ENCODE measurements at places on chromosomes 7 and 10.

DNA sequence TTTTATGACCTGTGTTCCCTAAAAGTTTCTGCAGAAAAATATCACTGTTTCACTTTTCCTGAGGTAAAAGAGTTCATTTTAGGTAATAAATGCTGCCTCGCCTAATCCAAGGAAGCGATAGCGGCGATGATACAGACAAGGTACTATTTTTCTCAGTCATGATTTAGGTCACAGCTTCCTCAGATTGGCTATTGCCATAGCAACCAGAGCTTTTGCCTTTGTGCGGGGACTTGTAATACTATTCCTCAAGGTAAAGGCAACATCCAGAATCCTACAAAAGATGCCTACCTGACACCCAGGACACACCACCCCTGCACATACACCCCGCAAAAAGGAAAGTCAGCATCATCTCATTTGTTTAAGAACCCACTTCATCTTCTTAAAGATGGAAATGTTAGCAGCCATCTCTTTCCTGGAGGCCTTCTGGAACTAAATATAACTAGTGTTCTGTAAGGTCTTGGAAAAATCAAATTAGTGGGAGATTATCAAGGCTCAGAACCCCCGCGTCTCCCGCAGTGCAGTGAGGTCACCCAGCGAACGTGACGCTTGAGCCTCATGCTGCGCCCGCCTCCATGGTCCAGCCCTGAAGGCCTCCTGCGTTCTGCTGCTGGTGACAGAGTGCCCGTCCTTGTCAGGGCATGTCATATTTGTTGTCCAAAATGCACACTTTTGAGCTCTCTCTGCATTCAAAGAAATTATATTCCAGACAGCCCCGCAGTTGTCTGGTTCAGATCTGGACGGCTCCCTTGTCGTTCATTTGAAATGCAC lies 402.0 kb upstream of the RNF32 start:
- DNase-seq, result no peak

DNA sequence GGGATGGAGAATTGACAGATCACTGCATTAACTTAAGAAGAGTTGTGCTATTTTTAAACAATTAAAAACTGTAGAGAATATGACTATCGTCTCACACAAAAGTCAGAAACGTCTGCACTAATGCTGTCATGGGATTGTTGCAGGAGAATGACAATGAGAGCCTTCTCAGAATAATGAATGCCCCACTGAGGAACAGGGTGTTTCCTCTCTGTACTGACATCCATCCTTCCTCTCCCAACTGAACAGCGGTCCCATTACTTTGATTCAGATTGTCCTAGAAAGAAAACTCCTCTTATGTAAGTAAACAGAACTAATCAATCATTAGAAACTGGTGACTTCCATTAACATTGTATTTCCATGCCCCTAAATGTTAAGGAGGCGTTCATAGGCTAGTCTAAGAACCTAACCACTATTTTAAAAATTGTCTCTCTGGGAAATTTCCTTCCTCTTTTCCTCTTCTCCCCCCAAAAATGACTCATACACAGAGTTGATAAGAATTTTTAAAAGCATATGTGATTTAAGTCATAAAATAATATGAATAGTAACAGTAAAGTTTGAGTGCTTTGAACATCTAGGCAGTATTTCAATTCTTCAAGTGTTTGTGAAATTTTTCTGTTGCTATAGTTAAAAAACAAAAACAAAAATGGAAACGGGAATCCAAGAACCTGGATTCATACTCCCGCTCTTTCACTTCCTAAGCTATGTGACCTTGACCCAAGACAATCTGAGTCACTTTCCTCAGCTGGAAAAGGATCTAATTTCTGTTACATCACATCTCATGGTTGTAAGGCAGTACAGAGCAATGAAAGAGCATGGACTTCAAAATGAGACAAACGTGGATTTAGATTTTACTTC lies 12.7 kb upstream of the MACC1 start:
- DNase-seq, result no peak

GRCh38 chr10:11478807-11479206 lies 132.6 kb downstream of the USP6NL start:
- DNase-seq, result no peak

GRCh38 chr7:148014541-148014940 lies 576.0 kb upstream of the C7orf33 start:
- DNase-seq, result peak; percentile 74

DNA sequence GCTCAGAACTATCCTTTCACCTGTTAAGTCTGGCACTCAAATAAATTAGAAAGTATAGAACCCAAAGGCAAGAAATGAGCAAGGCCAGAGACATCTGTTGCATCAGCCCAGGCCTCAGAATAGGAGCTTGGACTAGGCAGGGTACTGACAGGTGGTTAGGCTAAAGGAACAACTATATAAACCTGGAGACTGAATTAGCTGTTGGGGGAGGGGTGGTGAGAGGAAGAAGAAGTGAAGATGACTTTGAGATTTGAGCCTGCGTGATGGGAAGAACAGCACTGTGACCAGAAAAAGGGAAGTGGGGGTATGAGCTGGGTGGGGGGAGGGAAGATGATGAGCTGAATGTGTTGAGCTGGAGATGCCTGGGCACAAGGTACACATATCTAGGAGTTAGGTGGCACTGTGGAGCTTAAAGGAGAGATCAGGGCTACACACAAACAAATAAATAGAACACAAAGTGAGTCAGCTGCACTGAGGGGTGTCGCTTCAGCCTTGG lies 244.7 kb downstream of the PTEN start:
- DNase-seq, result no peak

- DNase-seq, result no peak
Observed at GRCh38 chr7:97819161-97819560, 53.0 kb downstream of the ASNS start.

GRCh38 chr7:125465527-125465926 lies 535.9 kb upstream of the POT1 start:
- no peak for DNase-seq

GRCh38 chr10:10623958-10624566 lies 393.6 kb upstream of the CELF2 start:
- DNase-seq, result no peak

DNA sequence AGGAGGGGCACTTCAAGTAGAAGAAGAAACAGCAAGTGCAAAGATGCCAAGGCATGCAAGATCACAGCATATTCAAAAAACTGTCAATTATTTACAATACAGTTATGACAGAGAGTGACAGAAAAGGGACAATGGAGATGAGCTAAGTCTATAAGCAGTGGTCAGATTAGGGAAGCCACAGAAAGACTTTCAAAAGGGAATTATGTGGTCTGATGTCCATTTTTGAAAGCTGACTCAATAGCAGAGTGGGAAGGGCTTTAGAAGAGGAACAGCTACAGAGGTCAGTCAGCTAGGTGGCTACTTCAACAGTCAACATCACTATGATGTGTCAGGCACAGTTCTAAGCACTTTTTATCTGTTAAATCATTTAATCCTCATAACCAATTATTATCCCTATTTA lies 45.2 kb upstream of the SPOCK2 start:
- DNase-seq, result no peak

- DNase-seq, result no peak
Observed at GRCh38 chr10:112471878-112472487, 25.0 kb downstream of the VTI1A start.

DNA sequence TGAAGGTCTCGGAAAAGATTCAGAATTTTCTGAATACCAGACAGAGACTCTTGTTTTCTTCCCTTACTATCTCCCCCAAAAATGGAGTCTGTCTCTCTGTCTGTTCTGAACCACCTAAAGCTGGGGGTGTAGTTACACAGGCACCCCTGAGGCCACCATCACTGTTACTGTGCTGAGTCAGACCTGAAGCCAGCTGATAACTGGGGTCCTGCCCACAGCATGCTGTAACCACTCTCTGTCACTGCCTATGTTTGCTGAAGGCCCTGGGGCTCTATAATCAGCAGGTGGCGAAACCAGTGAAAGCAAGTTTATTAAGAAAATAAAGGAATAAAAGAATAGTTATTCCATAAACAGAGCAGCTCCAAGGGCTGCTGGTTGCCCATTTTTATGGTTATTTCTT lies 575.2 kb upstream of the POT1 start:
- no peak for DNase-seq

GRCh38 chr7:220151-220841 lies 27.9 kb downstream of the FAM20C start:
- DNase-seq, result no peak

DNA sequence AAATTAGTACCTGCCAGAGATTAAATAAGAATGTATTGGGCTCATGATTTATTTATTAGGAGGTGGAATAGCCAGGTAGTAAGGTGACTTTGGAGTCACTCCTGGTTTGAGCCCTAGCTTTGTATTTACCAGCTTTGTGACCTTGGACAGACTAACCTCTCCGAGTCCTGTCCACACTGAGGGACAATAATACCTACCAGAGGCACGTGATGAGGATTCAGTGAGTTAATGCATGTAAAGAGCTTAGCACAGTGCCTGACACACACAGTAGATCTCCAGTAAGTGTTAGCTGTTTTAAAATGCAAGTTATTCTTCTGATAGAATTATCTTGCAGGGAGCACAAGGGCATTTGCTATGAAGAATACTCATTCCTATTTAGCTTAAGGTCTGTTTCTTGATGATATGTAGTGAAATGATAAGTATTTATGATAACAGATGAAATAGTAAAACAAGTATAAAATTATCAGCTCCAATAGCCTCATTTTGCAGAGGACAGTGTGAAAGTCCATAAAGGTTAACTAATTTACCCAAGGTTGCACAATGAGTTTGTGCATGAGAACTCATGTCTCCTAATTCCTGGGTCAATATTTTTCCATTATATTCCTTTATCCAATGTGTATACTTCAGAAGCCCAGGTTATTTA lies 36.4 kb downstream of the RABGEF1 start:
- no peak for DNase-seq

DNA sequence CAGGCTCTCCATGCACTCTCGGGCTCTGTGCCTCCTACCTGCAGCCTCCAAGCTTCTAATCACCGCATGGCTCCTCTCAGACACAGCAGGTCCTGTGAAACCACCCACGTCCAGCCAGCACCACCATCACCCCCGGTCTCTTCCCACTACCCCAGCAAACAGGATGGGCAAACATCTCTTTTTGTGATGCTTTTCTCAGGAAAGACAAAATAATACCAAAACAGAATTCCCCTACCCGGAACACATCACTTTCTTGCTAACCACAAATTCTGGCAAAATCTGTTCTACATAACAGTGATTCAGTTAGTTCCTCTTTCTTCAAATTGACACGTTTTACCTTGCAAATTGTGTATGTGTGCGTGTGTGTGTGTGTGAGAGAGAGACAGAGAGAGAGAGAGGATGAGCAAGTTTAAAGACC lies 6.5 kb downstream of the SNX8 start:
- no peak for DNase-seq

GRCh38 chr10:71225291-71226058 lies 13.1 kb downstream of the UNC5B start:
- no peak for DNase-seq

DNA sequence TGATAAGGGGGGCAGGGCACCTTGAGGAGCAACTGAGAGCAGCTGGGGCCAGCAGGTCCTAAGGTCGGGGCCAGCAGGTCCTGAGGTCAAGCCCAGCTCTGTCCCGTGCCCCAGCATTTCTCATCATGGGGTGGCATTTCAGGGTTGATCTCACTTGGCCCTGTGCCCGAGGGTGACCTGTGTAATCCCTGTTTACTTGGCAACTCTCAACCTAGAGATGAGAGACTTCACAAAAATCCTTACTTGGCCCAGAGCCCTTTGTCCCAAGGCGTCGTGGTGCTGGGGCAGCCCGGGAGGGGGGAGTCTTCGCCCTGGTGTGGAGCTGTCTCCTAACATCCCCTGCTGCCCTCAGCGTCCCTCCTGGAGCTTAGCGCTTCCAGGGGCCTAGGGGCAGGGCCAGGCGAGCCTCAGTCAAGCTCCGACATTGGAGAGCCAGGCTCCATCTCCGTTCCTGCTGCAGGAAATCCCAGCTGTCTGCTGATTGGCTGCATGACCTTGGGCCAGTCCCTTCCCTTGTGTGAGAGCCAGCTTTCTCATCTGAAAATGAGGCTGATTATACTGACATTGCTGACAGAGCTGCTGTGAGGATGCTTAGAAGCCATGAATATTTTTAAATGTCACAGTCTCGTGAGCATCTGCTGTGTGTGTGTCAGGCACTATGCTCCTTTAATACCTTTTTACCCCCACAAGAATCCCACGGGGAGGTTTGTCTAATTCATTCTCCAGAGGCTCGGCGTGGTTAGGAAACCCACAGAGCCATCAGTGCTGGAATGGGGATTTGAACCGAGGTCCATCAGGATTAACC lies 94.3 kb downstream of the ZMIZ1 start:
- DNase-seq, result no peak

GRCh38 chr7:27215356-27215755 lies 15.5 kb upstream of the HOXA13 start:
- DNase-seq, result no peak

DNA sequence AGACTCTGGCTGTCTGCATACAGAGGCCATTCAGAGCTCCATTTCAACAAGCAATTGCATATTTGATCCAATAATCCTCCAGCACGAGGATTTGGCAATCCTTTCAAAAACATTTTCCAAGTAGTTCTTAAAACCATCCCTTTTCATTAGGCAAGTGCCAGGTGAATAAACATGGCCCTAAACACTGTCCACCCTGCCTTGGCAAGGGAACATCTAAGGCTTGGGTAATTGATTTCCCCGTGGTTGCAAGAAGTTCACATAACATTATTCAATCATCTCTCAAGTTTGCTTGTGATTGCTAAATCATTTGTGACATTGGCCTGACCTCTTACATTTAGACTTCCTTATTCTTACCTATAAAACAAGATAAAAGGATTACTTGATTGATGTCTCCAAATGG lies 175.2 kb downstream of the CTTNBP2 start:
- no peak for DNase-seq

GRCh38 chr7:99124236-99124635 lies 19.7 kb downstream of the SMURF1 start:
- no peak for DNase-seq

DNA sequence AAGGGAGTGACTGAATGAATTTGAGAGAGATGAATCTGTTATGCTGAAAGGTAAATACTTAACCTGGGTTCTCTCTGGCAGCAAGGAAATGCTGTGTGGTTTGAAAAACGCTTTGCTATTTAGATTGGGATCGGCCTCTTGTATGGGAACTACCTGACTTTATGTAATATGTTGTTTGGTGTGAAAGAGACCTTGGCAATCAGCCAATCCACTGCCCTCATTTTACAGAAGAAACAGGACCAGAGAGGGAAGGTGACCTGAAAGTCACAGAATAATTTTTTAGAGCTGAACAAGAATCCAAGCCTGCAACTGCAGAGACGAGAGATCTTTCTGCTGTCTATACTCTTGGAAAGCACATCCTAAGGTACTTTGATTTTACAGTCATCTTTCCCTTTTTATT lies 1.0 kb downstream of the BUD31 start:
- DNase-seq, result no peak

DNA sequence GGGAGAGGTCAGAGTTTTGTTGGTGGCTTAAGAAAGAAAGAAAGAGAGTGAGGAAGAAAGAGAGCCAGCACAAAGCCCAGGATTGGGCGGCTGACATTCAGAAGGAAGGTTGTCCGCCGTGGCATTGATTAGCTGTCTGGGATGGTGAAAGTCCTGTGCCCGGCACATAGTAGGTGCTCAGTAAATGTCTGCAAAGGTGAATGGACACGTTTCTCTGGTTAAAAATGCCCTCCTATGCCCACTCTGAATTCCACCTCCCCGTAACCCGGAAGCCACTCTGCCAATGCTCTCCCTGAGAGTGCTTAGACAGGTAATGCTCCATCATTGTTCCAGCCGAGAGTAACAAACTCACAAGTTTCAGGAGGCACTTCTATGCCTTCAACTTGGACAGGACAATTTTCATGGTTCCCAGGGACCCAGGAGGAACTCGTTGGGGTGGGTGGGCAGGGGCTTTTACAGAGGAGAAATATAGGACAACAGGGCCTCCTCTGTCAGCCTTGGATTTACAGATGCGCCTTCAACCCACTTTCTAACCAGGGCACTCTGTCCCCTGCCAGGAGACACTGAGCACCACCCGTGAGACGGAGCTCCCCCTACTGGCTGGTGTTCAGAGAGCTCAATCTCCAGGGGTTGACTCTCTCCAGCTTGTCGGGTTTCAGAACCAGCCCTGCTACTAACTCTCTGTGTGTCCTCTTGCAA lies 411.5 kb upstream of the ZMIZ1 start:
- peak; percentile 2 for DNase-seq
